ENCODE measurements at places on chromosomes 13 and 19.

DNA sequence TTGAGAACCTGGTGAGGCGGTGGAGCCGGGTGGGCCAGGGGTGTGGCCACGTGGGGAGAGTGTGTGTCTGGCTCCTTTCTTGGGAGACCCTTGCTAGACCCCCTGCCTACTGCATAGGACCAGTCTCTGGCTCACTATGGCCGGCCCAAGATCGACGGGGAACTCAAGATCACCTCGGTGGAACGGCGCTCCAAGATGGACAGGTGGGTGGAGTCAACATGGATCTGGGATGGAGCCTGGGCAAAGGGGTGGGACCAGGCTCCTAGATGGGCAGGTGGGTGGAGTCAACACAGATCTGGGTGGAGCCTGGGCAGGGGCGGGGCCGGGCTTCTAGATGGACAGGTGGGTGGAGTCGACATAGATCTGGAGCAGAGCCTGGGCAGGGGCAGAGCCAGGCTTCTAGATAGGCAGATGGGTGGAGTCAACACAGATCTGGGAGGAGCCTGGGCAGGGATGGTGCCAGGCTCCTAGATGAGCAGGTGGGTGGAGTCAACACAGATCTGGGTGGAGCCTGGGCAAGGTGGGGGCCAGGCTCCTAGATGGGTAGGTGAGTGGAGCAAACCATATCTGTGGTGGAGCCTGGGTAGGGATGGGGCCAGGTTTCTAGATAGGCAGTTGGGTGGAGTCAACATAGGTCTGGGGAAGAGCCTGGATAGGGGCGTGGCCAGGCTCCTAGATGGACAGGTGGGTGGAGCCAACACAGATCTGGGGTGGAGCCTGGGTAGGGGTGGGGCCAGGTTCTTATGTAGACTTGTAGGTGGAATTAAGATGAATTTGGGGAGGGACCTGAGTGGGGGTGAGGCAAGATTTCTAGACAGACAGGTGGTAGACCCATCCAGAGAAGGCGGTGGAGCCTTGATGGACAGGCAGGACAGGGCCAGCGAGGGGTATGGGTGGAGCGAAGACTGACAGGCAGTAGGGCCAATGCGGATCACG is 56.5 kb downstream of the VAV1 start:
- DNase-seq = no peak

GRCh38 chr13:108346376-108346775 is 76.9 kb downstream of the TNFSF13B start:
- DNase-seq = no peak

DNA sequence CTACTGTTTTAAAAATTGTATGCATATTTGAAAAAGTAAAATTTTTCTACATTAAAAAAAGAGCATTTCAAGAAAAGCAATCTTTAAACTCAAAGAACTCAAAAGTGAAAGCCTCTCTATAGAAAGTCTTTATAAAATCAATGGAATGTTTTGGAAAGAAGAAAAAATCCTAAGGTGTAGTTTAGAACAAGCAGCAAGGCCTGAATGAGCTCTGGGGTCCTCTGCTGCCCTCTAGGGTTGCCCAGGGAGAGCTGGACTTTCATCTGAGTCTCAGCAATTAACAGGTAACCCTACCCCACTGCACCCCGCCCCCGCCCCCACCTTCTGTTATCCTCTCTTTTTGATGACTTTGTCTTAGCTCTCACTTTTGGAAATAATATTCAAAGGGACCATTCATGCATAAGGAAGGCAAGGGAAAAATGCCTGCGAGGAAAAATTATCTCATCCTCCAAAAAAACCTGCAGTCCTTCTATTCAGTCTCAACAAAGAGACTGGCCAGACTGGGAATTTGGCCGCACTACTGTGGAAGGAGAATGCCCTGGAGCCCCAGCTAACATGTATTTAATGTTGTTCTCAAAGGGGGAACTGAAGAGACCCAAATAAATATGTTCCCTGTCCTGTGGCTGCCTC is 24.1 kb downstream of the SLC25A30 start:
- DNase-seq = no peak

DNA sequence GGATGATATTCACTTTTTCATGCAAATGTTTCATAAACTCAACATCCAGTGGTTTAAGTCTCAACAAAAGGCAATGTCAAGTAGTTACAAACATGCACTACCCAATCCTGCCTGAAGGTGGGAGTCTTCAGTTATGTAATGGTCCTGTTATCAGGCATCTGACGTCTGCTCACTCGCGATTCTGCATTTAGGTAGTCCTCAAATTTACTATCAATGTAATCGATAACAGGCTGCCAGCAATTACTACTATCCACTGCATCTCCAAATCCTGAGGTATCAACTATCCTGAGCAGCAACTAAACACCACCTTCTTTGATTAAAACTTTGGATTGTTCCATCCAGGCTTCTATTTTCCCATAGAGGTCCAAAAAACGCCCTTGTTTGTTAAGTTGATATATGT is 51.2 kb downstream of the NLRP12 start:
- peak; percentile 29 for DNase-seq

DNA sequence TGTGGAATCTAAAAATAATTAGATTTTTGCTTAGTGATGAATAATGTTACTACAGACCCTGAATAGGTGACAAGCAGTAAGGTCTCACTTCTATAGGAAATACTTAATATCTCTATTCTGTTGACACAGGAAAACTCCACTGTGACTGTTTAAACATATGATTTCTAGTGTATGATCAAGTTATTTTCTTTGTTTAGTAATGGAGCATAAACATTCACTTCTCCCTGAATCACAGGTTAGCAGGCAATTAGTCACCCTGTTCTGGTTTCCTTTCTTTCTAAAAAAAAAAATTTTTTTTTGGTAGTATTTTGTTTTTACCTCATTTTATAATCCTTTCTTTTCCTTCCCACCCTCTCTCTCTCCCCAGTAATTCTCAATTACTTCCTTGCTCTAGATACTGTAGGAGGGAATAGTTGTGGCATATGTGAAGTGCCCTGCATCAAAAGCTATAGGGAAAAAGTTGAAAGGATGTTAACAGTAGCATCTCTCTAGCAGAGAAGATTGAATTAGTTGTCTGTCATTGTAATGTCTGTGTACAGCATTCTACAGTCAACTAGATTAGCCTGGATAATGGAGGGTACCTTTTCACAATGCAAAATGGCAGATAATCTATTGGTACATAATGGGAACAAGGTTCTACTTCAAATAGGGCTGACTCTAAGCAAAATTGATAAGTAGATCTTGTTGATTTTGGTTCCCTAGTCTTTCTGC is 3.5 kb downstream of the HS6ST3 start:
- DNase-seq = no peak

- no peak for DNase-seq
These were observed 16.5 kb downstream of the ARHGEF7 start for GRCh38 chr13:111131611-111132010.

DNA sequence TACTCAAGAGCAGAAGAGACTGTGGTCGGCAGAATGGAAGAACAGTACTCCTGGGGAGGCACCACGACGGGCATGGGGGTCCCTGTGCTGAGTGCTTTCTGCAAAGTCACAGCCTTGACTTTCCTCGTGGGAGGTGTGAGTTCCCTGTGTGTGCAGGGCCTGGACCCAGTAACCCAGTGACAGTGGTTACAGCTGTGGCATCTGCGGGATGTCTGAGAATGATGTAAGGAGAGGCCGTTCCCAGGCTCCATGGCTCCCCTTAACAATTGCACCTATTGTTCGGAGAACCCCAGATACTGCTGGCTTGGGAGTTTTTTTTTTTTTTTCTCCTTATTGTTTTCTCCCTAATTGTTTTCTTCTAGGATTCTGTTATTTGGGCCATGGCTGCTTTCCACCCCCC is 5.1 kb upstream of the NANOS2 start:
- no peak for DNase-seq

DNA sequence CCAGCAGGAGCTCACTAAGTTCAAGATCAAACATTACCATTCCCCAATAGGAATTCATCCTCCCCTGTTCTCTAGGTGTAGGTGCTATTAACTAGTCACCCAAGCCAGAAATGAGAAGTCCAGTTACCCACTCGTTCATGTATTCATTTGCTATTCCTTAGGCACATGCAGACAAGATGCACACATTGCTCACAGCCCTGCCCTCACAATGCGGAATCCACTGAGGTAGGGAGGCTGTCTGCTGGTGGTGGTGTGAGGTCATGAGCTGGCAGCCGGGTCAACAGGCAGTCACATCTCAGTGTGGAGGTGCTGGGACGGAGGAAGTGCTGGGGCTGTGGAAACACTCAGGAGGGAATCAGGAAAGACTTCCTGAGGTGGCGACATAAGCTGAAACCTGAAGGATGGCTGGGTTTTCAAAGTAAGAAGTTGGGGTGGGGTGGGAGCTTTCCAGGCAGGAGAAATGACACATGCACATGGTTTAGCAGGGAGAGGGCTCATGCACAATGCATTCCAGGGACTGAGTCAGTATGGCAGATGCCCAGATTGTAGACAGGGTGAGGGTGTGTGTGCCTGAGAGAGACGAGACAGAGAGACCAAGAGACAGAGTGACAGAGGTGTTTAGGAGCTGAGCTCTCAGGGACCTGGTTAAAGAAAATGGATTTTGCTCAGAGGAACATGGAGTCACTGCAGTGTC is 117.6 kb downstream of the USP12 start:
- DNase-seq = no peak

Measured in activated CD4-positive, alpha-beta T cell treated with anti-CD3 and anti-CD28 coated beads for 24 hours (primary cell).